ENCODE measurements at places on chromosomes 3 and 15.

- no peak for DNase-seq
Measured at GRCh38 chr15:79863886-79864285, 32.9 kb downstream of the MTHFS start.

GRCh38 chr3:101631098-101631796, 45.7 kb downstream of the ZBTB11 start:
- DNase-seq: no peak

GRCh38 chr15:87394676-87395075, 861.9 kb downstream of the NTRK3 start:
- no peak for DNase-seq

DNA sequence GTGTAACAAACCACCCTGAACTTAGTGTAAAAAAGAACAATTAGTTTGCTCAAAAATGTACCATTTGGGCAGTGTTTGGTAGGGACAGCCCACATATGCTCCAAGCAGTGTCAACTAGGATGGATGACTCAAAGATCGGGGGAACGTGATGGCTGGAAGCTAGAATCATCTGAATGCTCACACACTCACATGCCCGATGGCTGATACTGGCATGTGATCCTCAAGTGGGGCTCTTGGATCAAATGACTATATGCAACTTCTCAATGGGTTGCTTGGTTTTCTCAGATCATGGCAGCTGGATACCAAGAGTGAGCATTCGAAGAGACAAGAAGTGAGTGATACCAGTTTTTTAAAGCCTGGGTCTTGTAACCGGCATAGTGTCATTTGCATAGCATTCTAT, 335.9 kb upstream of the KCNMB2 start:
- no peak for DNase-seq

DNA sequence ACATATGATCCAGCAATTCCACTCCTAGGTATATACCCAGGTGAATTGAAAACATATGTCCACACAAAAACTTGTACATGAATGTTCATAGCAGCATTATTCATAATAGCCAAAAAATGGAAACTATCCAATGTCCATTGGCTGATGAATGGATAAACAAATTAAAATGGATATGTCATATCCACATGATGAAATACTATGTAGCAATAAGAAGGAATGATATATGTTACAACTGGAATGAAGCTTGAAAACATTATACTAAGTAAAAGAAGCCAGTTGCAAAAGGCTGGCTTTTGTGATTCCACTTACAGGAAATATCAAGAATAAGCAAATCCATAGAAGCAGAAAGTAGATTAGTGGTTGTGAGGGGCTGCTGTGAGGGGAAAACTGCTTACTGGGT, 33.7 kb downstream of the BNC1 start:
- no peak for DNase-seq

- no peak for DNase-seq
Measured at GRCh38 chr3:74443102-74443501, 171.4 kb downstream of the CNTN3 start.
